Ureter (tissue), 1 donor: ENCODE measurements at places on chromosomes 2 and 18. TPM values are rescaled to one million over a fixed set of nuclear protein-coding genes. Genes with fewer than 3 reads are reported as not detected.

The SLC5A7 gene
- total RNA-seq, result 3.7 TPM

The IKZF2 gene
- total RNA-seq, result 118 TPM

The CHRNG gene
- not detected for total RNA-seq

The SKOR2 gene
- not detected for total RNA-seq

The SLC38A11 gene
- total RNA-seq, result 2.4 TPM

The HOXD10 gene
- 4.4 TPM for total RNA-seq

The ITGB6 gene
- 96.3 TPM for total RNA-seq

The G6PC2 gene
- not detected for total RNA-seq

The SP110 gene
- total RNA-seq, result 26.1 TPM

The GPR35 gene
- 1.6 TPM for total RNA-seq

The AOX1 gene
- 56.6 TPM for total RNA-seq

The CPS1 gene
- 3.9 TPM for total RNA-seq
